ENCODE measurements at places on chromosomes 7 and 10.

DNA sequence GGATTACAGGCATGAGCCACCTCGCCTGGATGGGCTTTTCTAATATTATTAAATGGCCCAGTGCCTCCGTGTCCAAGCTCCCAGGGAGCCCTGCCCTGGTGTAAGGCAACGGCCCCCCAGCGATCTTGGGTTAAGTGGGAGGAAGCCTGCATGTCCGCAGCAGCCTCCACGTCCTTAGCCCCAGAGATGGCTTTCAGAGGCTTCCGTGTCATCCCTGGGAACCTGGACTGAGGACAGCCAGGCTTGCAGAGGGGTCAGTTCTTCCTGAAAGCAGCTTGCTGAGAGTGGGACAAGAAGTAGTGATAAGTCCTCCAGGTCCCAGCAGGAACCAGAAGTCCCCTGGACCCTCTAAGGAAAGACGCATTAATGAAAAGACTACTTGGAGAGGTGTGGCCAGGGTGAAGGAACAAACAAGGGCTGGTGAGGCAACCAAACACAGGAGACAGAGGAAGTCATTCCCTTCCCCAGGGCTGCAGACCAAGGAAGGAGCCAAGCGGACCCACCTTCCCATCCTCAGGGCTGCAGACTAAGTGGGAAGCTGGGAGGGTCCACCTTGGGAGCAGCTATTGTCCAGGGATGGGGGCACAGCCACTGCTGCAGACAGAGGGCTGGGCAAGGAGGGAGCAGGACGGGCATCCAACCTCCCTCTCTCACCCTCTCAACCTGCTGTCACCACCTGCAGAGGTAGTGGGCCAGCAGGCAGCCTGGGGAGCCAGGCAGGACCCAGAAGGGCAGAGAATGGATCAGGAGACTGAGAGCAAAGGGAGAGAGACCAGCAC, 13.0 kb upstream of the INSIG1 start:
- no peak for DNase-seq

- no peak for DNase-seq
These were observed 72.4 kb downstream of the CTTNBP2 start for GRCh38 chr7:117800841-117801240.

DNA sequence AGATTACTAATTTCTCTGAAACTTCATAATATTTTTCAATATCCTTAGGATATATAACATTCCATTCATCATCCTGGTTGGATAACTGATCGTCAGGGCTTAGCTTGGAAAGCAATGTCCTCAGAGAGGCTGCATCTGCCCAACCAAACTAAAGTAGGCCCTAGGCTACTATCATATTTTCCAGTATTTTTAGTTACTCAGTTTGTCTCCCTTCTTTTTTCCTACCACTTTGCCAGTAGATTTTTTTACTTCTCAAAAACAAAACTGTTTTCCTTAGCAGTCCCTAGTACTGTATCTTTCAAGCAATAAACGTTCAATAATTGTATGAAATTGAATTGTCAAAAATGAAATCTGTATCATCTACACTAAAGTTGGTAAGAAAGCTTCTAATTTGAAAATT, 452.0 kb downstream of the TFEC start:
- DNase-seq, result no peak

DNA sequence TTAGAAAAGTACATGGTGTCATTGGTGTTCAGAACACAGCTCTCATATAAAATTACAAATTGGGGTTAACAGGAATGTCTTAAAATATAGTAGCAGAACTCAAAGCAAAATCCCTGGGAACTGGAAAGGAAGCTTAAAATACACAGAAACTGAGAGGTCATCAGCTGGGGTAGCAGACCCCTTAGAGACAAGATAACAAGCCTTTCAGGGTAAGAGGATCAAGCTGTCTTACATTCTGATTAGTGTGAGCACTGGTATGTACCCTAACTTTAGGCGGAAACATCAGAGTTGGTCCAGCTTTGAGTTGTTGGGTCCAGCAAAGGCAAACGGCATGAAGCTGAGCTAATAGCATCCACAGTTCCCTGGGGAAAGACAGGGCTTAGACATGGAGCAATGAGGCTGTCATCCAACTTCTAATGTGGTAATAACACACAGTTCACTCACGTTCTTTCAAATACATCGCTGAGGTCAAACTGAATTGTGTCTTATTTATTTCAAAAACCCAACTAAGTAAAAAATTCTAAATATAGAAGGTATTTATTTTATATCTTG, 32.6 kb downstream of the ARHGAP21 start:
- no peak for DNase-seq

DNA sequence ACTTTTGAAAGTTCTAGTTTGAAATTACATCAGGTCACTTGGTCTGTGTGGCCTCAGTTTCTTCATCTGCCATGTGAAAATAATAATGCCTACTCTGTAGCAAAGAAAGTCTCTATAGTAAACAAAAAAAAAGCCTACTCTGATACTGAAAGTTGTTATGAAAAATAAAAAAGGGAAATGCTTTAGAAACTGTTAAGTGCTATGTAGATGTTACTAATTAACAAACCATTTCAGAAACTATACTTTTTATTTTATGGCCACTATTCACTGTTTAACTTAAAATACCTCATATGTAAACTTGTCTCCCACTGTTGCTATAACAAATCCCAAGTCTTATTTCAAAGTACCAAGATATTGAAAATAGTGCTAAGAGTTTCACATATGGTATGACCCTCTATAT, 50.6 kb downstream of the CFTR start:
- no peak for DNase-seq

DNA sequence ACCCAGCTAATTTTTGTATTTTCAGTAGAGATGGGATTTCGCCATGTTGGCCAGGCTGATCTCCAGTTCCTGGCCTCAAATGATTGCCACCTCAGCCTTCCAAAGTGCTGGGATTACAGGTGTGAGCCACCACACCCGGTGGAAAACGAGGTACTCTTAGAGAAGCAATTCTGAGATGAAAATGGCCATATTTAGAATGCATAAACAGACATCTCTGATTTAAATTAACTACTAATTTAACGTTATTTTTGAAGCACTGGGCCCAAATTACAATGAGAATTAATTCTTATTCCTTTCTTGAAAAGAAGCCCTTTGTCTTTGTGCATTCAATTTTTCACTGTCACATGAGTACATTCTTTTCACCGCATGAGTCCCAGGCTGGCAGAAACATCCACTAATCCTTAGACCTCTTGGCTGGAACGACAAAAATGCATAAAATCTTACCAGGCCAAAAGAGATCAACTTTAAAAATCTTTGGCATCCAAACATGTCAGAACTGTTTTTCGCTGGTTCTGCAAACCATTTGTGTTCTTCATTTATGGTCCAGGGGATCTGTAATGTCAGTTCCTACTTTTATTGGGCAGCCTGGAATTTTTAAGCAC, 60.1 kb upstream of the CAPZA2 start:
- no peak for DNase-seq

DNA sequence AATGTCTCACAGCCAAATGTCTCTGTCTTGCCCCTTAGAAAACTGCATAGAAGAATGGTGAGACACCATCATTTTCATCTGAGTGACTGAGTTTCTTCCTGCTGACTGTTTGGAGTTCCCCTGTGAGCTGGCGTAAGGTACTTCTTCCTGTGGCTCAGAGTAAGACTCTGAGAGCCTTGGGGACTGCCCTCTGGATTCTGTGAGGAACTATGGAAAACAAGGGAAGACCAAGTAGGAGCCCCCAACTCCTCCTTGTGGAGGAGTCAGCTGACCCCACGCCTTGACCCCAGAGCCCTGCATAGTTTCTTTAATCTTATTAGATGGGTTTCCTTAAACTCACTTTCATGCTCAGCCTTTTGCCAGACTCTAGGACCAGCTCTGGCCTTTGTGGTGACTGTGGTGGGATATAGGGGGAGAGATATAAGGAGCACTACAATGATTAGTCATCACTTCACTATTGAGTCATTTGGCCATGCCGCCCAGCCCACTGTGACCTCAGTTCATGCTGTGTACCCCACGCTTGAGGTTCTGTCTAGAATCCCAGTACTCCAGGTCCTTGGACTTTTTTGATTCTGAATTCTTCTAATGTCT, 51.8 kb upstream of the FAM133B start:
- DNase-seq, result peak; percentile 28

GRCh38 chr10:60099998-60100747, 193.8 kb upstream of the CCDC6 start:
- DNase-seq, result peak; percentile 69

DNA sequence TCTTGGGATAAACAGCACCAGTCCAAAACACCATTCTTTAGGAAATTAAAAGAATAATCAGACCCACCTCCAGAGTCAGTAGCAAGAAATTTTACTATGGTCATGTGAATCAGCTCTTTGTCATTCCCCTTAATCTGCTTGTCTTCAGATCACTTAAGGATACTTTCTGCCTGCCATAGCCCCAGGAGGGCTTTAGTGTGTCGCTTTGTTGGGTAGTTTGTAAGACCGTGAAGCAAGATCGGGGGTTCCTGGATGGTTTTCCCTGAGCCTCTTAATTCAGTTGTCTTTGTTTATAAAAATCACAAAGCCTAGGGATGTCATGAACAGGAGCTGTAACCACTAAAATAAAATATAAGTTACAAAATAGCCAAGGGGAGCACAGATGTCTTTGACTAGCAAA, 223.6 kb downstream of the RELN start:
- DNase-seq, result no peak

DNA sequence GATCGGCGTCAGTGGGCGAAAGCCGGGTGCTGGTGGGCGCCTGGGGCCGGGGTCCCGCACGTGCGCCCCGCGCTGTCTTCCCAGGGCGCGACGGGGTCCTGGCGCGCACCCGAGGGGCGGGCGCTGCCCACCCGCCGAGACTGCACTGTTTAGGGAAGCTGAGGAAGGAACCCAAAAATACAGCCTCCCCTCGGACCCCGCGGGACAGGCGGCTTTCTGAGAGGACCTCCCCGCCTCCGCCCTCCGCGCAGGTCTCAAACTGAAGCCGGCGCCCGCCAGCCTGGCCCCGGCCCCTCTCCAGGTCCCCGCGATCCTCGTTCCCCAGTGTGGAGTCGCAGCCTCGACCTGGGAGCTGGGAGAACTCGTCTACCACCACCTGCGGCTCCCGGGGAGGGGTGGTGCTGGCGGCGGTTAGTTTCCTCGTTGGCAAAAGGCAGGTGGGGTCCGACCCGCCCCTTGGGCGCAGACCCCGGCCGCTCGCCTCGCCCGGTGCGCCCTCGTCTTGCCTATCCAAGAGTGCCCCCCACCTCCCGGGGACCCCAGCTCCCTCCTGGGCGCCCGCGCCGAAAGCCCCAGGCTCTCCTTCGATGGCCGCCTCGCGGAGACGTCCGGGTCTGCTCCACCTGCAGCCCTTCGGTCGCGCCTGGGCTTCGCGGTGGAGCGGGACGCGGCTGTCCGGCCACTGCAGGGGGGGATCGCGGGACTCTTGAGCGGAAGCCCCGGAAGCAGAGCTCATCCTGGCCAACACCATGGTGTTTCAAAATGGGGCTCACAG, 1.1 kb downstream of the EGFR start:
- DNase-seq, result no peak

GRCh38 chr10:37934791-37935190, 41.7 kb downstream of the ZNF25 start:
- DNase-seq, result no peak

- peak; percentile 70 for DNase-seq
These were observed 14.8 kb upstream of the WNT16 start for GRCh38 chr7:121313793-121314676.

DNA sequence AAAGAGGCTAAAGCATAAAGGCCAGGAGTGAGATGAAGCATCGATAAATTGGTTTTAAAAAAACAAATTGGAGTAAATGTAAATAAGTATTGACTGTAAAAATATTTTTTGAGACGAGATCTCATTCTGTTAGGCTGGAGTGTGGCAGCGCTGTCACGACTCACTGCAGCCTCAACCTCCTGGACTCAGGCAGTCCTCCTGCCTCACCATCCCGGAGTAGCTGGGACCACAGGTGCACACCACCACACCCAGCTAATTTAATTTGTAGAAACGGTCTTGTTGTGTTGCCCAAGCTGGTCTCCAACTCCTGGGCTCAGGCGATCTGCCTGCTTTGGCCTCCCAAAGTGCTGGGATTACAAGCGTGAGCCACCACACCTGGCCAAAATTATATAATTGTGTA, 17.8 kb downstream of the HNRNPA2B1 start:
- DNase-seq, result no peak

DNA sequence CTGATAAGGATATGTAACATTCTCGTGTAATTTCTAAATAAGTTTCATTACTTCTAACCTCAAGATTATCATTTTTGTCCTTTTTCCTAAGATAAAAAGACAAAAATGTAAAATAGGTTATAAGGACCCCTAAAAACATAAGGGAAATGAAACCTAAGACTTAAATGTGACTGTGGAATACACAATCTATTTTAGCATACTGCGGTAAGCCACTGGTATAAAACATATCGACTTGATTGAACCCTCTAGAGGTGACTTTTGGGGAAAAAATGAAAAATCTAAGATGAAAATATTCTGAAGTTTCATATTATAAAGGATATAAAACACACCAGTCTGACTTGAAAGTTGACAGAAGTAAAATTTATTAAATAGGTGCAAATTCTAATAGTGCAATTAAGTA, 1.9 kb downstream of the NAMPT start:
- DNase-seq, result no peak

GRCh38 chr7:117941138-117941810, 68.0 kb upstream of the CTTNBP2 start:
- DNase-seq, result no peak

DNA sequence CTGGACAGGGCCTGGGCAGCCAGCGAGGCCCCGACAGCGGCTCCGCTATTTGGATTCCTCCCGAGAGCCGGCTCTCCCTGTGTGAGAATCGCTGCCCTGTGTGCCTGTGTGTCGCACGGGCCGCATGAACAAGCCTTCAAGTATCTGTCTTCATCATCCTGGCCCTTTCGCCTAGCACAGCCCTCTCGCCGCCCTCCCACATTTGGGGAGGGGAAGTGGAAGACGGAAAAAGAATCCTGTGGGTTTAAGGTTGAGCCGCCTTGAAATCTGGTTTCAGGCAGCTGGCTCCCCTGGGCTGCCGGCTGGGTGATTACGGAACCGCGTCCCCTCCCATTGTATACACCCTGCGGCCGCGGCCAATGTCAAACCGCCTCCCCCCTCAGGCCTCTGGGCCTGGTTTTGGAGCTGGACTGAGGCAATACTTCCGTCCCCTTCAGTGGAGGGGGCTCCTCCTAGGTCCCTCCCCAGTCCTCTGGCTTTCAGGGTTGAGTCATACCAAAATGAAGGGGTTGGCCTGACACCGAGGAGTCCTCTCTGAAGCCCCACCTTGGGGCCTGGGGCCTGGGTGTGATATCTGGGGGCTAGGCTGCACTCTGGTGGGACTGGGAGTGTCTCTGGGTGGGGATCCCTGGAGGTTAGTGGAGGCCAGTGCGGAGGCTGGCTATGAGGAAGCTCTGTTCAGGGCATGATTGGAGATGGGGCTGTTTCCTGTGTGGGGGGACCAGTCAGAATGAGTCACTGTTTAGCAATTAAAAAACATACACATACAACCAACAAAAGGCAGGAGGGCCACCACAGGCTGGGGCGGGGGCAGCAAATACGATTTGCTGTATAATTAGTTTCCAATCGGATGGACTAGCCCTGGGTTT, 1.7 kb downstream of the TRIM8 start:
- peak; percentile 92 for DNase-seq

GRCh38 chr7:18684916-18685315, 189.4 kb downstream of the HDAC9 start:
- peak; percentile 53 for DNase-seq

GRCh38 chr10:103555325-103555649, 61.8 kb downstream of the NEURL1 start:
- DNase-seq, result no peak

All from H4 (cell line).